ENCODE measurements at places on chromosomes 12 and 14.

DNA sequence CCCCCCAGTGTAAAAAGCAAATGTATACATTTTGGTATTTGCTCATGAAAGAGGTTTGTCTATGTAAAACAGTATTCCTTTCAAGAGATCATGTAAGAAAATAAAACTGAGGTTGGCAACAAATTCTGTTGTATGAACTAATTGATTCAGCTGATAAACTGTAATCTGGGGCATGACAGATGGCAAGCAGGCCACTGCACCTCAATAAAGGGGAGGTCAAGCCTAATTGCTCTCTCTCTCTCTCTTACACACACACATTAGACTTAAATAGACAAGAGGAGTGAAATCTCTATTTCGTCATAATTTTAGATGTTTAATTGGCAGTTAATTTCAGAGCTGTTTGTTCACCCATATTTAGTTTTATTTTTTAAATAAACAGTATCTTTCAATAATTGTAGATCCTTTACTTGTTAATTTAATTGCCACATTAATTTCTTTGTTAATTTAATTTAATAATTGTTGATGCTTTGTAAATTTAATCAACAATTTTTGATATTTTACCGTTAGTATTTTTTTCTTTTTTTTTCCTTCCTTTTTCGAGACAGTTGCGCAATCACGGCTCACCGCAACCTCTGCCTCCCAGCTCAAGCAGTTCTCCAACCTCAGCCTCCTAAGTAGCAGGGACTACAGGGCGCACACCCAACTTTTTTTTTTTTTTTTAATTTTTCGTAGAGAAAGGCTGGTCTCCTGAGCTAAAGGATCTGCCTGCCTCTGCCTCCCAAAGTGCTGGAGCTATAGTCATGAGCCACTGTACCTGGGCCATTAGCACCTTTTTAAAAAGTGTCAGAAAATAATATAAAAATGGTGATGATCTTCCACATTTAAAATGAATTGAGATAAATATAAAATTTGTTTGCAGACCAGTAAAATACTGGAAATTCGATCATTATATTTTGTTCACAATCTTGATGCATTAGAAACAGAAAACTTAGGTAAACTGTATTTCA lies 577.7 kb downstream of the SLC16A7 start:
- no peak for DNase-seq

DNA sequence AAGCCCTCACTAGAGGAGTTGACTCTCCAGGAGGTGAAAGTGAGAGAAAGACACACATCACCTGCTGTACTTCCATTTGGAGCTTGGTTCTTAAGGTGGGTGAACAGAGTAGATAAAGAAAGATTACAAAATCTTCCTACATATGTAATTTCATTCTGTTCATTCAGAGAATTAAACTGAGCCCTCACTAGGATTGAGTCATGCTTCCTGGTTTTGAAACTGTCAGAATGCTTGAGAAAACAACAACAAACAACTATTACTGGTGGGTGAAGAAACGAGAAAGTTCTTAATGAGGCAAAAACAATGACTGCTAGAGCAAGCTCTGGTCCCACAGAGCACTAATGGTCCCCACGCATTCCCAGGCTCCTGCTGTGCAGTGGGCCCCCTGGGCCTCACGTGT lies 841.7 kb downstream of the VRK1 start:
- DNase-seq: no peak

GRCh38 chr12:132428936-132429601 lies 60.9 kb upstream of the FBRSL1 start:
- DNase-seq: no peak

DNA sequence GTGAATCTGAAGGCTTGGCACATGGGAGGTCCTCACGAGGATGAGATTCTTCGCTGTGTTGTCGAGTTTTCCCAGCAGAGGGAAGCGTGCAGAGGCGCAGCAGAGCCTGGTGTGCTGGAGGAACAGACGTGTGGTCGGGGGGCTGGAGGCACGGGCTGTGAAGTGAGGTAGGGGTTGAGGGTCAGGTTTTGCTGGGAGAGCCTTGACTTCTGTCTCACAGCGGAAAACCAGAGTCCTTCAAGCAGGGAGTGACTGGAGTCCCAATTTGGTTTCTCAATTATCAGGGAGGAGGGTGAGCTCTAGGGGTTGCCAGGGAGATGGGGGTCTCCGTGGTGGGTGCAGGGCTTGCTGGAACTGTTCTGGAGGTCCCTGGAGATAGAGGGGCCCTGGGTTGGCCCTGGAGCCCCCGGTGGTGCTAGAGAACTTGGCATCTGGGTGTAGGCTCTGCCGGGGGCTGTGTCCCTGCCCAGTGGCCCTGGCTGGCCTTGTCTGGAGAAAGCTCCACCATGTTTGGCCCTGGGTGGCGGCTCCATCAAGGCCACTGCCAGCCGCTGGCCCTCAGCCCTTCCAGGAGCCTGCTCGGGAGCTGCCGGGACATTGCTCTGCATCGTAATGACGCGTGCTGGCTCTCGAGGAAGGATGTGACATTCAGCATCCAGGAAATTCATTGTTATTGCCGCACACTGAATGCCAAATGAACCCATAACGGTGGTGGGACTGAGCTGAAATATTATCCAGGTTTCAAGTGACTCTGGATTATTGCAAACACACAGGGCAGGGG lies 215.7 kb downstream of the KIF26A start:
- no peak for DNase-seq

DNA sequence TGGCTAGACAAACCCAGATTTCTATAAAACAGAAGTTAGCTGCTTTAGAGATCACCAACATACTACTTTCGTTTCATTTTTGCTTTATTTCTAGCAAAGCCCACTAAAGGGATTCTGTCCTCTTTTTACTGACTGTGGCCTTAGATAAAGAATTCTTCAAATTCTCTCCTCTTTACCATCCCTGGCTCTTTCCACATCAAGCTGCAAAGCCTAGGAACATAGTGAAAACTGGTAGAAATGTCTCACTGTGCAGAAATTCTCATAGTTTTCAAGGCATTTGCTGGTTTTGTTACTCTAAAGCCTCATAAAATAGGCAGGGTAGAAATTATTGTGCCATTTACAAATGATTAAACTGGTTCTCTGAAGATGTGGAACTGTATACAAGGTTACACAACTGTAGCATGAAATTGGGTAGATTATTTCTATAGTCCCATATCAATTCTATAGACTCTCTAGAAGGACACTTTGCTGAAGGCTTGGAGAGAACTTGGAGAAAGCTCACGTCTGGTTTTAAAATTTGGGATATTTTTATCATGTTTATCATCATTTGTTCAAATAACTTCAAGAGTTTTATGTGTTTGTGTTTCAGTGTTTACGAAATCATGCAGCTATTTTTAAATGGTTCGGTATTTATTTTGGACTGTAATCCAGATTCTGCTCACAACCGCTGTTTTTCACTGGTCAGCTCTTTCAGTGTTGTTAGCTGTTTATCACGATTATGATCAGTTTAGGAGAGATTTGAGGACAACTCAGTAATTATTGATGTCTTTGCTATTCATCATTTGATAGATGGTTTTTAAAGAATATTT lies 36.7 kb upstream of the CSRP2 start:
- DNase-seq: no peak

- peak; percentile 62 for DNase-seq
Observed at GRCh38 chr14:54691525-54692283, 124.8 kb downstream of the SAMD4A start.

DNA sequence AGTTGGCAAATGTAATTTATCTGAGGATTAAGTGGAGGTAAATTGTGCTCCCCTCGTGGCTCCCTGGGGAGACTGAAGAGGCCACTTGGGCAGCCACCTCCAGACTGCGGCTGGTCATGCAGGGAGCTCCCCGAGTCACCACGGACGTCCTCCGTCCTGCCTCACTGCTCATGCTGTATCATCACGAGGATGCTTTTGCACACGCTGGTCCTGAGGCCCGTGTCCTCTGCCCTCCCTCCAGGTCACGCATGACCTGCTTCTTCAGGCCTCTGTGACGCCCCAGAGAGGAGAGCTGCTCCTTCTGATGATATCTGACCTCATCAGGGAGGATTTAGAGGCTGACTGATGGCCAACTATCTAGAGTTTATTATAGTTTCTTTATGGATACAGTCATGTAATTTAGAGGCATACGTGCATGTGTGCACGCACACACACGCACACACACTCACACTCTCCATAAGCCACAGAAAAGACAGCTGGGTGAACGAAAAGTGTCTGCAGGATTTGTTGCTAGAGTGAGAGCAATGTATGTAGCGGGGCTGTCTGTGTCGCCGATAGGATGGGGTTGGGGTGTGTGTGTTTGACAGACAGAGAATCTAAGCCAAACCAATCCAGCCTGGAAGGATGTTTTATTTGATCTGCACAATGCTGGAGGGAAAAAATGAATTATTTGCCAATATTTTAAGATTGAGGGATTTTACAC lies 160.0 kb downstream of the ADGRD1 start:
- DNase-seq: no peak

DNA sequence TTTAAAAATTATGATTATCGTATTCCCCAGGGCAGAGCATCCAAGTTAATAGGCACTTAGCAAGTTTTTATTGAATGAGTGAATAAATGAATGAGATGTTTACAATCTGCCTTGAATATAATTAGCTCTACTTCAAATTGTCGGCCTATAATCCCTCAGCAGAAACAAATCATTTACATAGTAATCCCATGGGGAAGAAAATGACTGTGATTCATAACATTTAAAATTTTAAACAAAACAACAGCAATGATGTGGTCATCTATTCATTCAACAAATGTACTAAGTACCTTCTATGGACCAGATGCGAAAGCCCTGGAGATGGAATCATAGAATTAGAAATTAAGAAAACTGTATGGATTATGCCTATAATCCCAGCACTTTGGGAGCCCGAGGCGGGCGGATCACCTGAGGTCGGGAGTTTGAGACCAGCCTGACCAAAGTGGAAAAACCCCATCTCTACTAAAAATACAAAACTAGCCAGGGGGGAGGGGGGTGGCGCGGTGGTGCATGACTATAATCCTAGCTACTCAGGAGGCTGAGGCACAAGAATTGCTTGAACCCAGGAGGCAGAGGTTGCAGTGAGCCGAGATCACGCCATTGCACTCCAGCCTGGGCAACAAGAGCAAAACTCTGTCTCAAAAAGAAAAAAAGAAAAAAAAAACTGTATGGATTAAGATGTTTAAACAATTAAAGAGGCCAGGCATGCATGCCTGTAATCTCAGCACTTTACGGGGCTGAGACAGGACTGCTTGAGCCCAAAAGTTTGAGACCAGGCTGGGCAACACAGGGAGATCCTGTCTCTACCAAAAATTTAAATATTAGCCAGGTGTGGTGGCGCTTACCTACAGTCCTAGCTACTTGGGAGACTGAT lies 17.7 kb upstream of the MDM2 start:
- DNase-seq: no peak

- no peak for DNase-seq
Observed at GRCh38 chr12:124680863-124681778, 113.7 kb upstream of the NCOR2 start.

DNA sequence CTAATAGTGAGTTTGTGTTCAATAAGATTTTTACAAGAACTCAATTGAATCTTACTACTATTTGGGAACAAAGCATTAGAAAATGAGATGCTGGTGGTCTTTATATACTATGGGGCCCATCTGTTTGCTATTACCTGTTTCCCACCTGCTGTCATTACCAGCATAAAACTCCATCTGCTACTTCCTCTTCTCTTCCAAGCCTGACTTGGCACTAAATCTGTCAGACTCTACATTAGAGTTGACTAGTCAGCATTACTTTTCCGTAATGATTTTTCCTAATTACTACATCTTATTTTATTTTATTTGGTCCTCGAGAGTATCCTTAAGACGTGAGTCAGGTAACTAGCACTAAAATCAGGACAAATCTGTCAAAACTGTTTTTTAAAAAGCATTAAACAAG lies 68.1 kb upstream of the KRR1 start:
- no peak for DNase-seq

DNA sequence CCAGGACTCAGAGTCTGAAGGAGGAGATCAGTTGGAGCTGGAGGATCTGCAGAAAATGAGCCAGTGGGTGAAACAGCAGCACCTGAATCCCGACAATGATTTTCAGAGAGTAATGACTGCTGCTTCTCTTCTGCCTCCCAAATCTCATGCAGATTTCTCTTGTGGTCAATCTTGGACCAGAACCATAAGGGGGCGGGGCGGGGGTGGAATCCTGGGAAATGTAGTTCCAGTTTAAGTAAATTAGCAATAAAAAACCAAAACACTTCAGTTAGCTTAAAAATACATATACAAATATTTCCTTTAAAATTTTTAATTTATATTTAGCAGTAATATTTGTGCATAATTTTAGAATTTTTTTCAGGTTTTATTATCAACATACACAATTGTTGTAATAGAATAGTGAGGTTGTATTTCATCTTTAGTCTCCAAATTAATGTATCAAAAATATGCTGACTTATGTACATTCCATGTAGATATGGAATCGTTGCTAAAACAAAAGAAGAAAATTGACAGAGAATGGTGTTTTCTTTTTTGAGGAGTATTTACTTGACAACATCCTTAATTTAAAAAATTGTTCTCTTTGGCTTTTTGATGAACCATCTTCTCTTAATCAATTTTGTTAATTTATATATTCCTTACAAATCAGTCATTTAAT lies 223.5 kb upstream of the SYT10 start:
- no peak for DNase-seq

GRCh38 chr12:93798279-93799151 lies 121.3 kb downstream of the CRADD start:
- DNase-seq: no peak

GRCh38 chr12:40105515-40106201 lies at the start of gene SLC2A13:
TSS of gene SLC2A13 (minus strand) at chr12:40106081. CDS start at chr12:40105808, 273 bp downstream.
- DNase-seq: peak; percentile 41

- DNase-seq: no peak
Observed at GRCh38 chr14:94932589-94932988, 162.7 kb upstream of the GSC start.

GRCh38 chr12:93106910-93107309 lies 177.8 kb upstream of the EEA1 start:
- no peak for DNase-seq

DNA sequence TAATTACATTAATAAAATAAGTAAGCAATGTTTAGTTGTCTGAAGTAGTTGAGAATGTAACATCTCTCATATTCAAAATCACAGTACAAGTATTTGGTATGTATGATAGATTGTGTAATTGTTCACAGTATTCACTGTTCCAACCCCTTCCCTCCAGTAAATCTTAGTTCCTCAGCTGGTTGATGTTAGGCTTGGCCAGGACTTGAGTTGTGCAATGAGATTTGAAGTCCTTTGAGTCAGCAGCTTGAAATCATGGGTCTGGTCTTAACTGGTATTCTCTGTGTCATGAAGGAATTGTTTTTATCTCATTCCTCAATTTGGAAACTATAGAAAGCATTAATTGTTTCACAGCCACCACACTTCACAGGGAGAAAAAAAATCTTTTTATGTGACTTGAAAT lies 477.1 kb downstream of the FSCB start:
- DNase-seq: peak; percentile 31

GRCh38 chr12:110688446-110689280 lies at the start of gene HVCN1:
TSS of gene HVCN1 (minus strand) at chr12:110689115. CDS start at chr12:110683245, 5,870 bp downstream.
- no peak for DNase-seq

- no peak for DNase-seq
Observed at GRCh38 chr12:90428465-90428864, 526.5 kb downstream of the CCER1 start.
